Stimulated activated CD8-positive, alpha-beta memory T cell treated with anti-CD3 and anti-CD28 coated beads, Interleukin-12 subunit alpha, Interleukin-12 subunit beta, amount 100 ng/mL, for 1 hour (primary cell): ENCODE measurements at places on chromosomes 1 and 21.

GRCh38 chr1:23578311-23578996 lies 19.2 kb upstream of the ID3 start:
- no peak for DNase-seq

DNA sequence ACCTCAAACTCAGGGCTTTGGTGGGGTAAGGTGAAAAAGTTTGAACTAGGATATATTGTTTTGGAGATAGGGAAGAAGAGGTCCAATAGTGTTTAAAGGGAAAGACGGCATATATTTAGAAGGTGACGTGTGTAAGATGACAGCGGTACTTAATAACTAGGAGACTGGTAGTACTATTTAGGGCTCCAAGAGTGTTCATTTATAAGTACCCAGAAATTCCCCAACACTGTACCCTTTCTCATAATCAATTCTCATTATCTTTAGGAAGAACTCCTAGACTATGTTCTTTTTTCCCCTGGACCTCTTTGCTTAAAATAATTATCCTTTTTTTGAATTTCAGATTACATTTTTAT lies 1.5 kb downstream of the LYPLAL1 start:
- DNase-seq, result no peak

DNA sequence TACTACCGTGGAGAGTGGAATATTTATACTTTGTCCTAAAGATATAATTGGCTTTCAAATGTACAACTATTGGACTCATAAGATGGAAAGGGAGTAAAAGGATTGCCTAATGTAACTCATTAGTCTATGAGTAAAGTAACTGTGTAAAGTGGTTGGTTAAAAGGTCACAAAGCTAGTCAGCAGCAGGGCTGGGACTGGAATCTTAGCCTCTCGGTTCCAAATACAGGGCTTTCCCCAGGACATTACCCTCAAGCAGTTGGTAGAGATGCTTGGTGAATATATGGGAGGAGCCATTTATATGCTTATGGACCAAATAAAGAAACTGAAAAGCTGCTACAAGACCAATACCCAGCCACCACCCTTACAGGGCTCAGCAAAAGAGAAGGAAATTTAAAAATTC lies 283.7 kb downstream of the HLX start:
- DNase-seq, result no peak

DNA sequence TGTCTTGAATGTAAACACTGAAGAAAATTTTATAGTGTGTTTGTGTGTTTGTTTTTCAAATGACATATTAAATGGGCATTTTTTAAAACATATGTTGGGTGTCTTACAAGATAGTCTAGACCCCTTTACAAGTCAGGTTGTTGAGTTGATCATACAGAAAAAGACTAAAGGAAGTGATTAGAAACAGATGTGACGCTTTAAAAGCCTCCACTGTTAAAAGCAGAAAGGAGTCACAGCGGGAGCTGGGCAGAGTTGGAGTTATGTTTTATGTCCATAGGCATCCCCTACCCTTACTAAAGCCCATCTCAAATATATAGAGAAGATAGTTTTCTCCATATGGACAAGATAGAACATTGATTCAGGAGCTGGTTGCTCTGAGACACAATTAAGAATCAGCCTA lies 393.9 kb downstream of the PLPP3 start:
- no peak for DNase-seq

- peak; percentile 80 for DNase-seq
Measured at GRCh38 chr1:160193091-160193819, 2.9 kb downstream of the CASQ1 start.

- no peak for DNase-seq
Measured at GRCh38 chr1:29516063-29516820, 279.9 kb downstream of the PTPRU start.

DNA sequence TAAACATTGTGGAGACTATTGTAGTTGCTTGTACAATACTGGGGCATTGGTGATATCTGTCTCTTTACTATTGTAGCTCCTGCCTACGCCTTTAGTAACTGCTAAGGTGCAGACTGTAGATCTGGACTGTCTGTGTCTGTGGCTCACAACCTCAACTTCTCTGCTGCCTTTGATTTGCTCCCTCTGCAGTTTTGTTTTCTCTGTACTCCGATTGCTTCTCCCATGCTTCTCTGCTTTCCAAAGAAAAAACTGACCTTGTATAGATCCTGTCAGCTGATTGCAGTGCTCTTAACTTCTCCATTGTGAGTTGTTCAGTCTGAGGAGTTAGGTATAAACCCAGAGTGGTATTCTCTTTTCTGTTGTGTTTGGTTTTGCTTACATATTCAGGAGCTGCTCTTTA lies 15.3 kb downstream of the MAGI3 start:
- no peak for DNase-seq

GRCh38 chr21:41764558-41765419 lies 2.1 kb downstream of the RIPK4 start:
- no peak for DNase-seq

- no peak for DNase-seq
Measured at GRCh38 chr1:44700573-44700972, 26.1 kb downstream of the ARMH1 start.

- no peak for DNase-seq
Measured at GRCh38 chr1:22547818-22548462, 15.3 kb upstream of the EPHA8 start.

GRCh38 chr1:25922056-25922970 lies 16.1 kb upstream of the STMN1 start:
- DNase-seq, result no peak
